ENCODE measurements at places on chromosomes 12 and 14.

DNA sequence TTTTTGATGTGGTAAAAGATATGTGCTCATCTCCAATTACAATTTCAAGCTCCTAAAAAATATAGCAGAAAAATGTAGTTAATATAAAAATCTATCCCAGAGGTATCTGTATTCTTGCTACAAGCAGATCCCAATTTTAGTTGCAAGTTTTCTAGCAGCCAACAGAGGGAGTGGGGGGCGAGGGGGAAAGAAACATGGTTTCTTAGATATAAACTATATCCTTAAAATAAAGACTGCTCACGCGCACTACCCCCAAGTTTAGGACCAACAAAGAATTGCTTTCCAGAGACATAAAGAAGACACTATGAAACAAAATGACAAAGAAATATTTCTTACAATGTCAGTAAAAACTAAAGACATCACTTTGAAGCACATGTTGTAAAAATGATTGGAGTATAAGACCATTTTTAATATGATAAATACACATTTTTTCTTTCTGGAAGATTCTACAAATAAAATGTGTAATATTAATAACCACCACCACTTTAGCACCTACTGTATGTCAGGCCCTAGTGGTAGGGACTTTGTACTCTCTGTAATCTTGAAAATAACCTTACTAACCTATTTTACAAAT, 5.4 kb downstream of the MAGOHB start:
- no peak for DNase-seq

GRCh38 chr14:70254476-70254961, 65.8 kb upstream of the SLC8A3 start:
- DNase-seq, result no peak

GRCh38 chr14:40028991-40029390, 596.8 kb upstream of the FBXO33 start:
- no peak for DNase-seq

DNA sequence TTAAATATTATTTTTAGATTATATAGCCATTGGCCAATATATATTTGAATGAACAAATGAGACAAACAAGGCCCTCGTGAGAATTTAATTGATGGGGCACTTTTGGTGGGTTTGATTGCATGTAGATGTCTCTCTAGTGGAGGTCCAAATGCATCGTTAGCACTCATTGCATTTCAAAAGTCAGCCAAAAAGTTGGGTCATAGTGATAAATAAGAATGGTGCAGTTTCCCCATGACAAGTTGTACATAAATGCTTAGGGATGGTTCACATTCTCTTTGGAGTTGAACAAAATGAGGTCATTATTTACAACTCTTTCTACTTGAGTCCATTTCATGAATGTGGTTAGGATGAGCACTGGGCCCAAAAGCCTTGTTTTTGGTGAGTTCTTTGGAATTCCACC, 1.0 kb downstream of the BEST3 start:
- no peak for DNase-seq

- no peak for DNase-seq
Measured at GRCh38 chr14:102080183-102081080, 6.4 kb downstream of the HSP90AA1 start.

- no peak for DNase-seq
Measured at GRCh38 chr12:93612776-93613175, 40.3 kb downstream of the SOCS2 start.

GRCh38 chr12:68007033-68007432, 17.8 kb downstream of the IFNG-AS1 start:
- DNase-seq, result no peak

GRCh38 chr12:8050600-8051250, 15.4 kb downstream of the C3AR1 start:
- no peak for DNase-seq

GRCh38 chr12:12804432-12804886, 8.7 kb upstream of the DDX47 start:
- DNase-seq, result no peak

- DNase-seq, result no peak
Measured at GRCh38 chr12:102080842-102081241, 19.1 kb upstream of the WASHC3 start.

DNA sequence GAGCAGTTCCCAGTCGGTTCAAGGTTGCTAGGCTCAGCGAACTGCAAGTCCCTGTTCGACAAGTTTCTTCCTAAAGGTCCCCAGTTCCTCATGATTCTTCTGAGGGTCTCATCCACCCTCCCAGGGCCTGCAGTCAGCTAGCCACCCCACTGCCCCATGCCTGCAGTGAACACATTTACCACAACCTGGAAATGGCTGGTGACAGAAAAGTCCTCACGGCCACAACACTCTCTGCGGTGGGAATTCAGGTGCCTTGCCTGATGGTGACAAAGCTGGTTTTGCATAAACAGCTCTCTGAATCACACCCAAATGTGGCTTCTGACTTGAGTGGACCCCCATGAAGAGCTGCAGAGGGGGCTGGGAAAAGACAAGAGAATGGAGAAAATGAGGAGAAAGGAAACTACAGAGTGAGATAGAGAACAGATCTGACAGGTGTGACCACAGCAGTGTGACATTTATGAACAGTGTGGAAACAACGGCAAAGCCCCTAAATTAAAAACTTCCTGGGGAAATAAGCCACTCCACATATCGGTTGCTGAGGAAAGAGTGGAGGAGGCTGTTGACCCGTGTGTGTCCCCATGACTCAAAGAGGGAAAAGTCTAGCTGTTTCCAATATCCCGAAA, 1.3 kb upstream of the CD27 start:
- DNase-seq, result no peak

- no peak for DNase-seq
Measured at GRCh38 chr14:35403114-35403602, 1.4 kb downstream of the NFKBIA start.

DNA sequence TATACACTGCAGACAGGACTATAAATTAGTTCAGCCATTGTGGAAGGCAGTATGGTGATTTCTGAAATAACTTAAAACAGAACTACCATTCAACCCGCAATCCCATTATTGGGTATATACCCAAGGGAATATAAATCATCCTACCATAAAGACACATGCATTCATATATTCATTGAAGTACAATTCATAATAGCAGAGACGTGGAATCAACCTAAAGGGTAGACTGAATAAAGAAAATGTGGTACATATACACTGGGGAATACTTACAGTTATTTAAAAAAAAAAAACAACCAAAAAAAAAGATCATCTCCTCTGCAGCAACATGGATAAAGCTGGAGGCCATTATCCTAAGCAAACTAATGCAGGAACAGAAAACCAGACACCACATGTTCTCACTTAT, 473.9 kb downstream of the TRHDE start:
- no peak for DNase-seq

- no peak for DNase-seq
Measured at GRCh38 chr12:92596383-92596782, 106.4 kb upstream of the PLEKHG7 start.

- no peak for DNase-seq
Measured at GRCh38 chr12:55060470-55060869, 40.7 kb downstream of the NEUROD4 start.

- DNase-seq, result no peak
Measured at GRCh38 chr14:99648027-99648784, 3.3 kb downstream of the HHIPL1 start.

GRCh38 chr12:91824991-91825390, 320.7 kb downstream of the BTG1 start:
- no peak for DNase-seq

- DNase-seq, result no peak
Measured at GRCh38 chr14:78608998-78609787, 439.0 kb downstream of the NRXN3 start.

DNA sequence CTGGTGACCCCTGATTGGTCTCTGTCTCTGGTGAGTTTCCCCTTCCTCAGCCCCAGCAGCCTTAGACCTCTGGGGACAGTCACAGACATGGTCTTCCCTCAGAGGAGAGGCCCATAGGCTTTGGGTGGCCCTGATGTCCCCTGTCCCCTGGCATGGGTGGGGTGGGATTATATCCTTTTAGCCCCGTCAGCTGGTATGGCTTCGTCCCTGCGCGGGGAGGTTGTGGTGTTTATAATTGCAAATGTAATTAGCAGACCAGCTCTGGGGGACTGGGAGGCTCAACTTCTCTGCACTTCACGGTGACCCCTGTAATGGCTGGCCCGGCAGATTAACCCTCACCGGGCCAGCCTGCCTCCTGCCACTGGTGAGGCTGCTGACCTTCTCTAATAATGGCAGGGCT, 5.1 kb downstream of the ESRRB start:
- no peak for DNase-seq

DNA sequence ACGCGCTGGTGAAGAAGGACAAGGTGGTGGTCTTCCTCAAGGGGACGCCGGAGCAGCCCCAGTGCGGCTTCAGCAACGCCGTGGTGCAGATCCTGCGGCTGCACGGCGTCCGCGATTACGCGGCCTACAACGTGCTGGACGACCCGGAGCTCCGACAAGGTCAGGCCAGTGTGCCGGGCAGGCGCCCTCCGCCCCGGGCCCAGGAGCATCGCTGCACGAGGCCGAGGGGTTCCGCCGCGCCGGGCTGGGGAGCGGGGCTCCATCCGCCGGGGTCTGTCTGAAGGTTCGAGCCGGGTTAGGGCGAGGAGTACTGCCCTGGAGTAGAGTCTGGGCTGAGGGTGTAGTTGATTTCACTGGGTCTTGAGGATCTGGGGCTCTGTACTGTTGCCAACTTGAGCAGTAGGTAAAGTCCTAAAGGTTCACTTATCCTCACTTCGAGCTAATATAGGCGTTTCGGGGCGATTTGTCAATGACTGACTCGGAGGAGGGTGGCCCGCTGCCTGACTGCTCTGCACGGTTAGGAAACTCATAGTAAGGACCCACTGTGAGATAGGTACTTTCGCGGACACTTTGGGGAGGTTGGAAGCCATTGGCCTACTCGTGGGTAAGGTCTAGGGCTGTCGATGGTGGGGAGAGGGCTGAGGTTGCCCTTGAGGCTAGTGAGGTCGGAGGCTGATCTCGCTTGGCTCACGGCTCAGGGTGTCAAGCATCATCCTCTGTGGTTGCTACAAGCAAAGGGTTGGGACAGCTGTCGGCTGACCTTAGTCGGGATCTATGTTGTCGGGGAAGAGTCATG, 574 bp downstream of the GLRX5 start:
- no peak for DNase-seq

DNA sequence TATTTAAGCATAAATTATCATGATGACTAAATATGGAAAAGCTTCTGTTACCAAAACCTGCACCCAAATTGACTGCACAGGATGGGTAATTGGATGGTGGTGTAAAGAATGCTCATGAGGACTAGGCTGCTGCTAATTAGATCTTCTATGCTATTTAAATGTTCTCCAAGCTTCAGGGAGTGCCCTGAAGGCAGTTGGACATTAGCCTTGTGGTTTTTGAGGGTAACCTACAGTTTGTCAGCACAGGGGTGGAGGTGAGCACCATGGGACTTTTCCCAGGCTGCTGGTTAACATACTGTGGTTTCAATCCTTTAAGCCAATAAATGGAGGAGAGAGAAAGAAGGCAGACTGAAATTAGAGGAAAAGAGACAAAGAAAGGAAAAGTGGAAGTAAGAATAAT, 145.0 kb downstream of the WIF1 start:
- no peak for DNase-seq

- no peak for DNase-seq
Measured at GRCh38 chr12:80754274-80754673, 37.6 kb downstream of the MYF5 start.

GRCh38 chr14:51014625-51015024, 70.3 kb upstream of the PYGL start:
- no peak for DNase-seq

DNA sequence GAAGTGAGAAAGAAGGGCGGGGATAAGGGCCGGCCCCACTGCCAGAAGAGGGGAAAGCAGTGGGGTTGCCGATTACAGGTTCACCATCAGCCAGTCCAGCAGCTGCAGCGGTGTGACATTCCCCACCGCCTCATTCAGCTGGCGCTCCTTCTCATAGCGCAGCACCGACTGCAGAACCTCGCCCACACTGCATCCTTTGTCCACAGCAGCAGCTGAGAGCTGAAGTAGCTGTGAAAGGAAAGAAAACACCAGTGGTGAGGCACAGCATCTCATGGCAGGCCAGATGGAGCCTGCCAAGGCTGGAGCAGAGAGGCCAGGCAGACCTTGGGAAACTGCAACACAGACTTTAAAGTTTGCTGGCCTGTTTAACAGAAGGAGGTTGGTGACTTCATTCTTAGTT, 33.2 kb downstream of the AKAP3 start:
- no peak for DNase-seq

DNA sequence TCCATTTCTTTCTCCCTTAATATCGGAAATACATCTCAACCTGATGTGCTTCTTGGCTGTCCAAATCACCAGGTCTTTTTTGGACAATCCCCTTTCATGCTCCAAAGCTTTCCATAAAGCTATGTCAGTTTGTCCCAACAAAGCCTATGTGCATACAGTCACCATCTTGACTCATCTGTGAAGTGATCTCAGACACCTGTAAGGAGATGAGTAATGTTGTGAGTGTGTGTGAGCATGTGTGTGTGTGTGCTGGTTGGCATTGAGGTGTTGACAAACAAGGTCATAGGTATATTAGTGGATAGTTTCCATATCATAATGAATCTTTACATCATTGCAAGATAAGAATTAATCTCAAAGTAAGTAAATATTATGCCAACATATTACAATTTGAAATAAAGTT, 1243.3 kb upstream of the SEL1L start:
- no peak for DNase-seq

DNA sequence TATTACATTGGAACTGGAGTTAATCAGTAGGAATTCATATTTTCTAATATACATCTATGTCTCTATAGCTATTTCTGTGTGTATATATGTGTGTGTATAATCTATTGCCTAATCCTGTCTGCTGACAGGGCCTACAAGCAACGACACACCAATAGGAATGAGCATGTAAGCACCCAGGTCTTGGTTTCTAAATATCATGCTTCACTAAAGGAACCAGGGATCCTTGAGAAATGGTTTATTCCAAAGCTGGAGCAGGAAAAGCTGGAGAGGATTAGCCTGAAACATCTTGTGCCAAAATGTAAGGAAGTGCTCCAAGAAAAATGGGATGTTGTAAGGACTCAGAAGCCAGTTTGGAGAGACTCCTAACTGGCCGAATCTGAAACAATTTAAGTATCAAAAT, 29.3 kb upstream of the LGALS3 start:
- no peak for DNase-seq

DNA sequence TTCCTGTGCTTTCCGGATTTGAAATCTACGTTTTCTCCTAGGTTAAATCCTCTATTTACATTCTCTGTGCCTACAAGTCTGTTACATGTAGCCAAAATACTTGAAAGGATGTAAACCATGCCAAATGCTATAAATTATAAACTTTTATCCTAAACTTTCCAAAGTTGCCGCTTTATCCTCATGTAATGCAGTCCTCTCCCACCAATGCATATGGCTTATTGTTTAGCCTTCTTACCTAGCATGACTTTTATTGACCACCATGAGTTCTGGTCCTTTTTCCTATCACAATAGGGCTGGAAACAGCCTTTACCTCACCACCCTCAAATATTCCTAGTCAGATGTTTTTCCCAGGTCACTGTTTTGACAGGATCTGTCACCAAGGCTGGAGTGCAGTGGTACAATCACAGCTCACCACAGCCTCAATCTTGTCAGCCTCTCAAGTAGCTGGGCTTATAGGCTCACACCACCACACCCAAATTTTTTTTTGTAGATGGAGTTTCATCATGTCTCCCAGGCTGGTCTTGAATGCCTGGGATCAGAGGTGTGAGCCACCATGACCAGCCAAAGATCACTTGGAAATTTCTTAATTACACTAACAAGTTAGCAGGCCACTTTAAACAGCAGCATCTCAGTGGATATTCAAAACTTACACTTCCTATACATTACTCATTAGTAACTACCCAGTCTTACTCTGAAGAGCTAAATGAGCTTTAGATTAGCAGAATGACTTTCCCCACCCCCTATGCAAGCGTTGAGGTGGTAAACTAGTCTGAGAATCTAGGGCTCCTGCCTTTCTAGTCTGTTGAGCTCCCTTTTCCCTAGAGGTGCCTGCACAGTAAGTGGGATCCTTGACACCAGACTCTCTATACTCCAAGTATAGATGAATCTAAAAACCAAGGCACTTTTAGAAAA, 4.1 kb downstream of the TUBA1B start:
- no peak for DNase-seq
